ENCODE measurements at places on chromosomes 6 and 20.

GRCh38 chr6:154341871-154342270 lies 14.7 kb downstream of the IPCEF1 start:
- DNase-seq: no peak

DNA sequence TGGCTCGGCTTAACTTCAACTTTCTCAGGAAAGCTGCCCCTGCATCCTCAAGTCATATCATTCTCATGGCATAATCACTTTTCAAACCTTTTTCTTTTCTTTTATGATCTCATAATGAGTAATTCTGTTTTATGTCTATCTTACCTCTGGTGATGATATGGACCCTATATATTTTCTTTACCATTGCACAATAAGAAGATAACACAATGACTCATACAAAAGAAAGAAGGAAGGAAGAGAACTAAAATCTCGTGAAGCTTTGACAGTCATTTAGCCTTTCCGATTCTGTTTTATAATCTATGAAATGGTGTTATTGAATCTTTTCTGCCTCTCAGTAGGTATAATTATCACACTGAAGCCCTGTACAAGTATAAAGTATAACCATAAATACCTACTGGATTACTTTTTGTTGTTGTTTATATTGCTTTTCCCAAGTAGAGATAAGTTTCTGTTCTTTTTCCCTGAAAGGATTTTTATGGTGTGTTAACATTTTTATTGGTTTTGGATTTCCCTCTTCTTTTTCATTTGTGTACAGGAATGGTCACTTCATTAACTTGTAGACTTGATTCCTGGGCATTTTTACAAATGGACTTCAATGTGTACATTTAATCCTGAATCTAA lies 300.9 kb downstream of the LAMA2 start:
- no peak for DNase-seq

DNA sequence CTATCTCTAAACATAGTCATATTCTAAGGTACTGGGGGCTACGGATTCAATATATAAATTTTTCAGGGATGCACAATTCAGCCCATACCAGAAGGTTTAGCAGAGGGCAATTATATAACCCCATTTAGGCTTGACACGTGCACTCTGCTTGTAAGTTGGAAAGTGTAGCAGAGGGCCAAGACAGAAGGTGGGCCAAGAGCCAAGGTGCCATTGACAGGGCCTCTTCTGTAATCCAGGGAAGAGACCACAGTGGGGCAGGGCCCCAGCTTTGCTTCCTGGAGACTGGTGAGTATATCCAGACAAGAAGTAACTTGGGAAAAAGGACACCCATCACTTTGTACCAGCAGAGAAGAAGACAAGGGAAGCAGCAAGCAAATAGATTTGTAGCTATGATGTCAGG lies 672.4 kb upstream of the MARCKS start:
- DNase-seq: no peak

- DNase-seq: no peak
These were observed 20.3 kb upstream of the PNPLA1 start for GRCh38 chr6:36249536-36249935.

DNA sequence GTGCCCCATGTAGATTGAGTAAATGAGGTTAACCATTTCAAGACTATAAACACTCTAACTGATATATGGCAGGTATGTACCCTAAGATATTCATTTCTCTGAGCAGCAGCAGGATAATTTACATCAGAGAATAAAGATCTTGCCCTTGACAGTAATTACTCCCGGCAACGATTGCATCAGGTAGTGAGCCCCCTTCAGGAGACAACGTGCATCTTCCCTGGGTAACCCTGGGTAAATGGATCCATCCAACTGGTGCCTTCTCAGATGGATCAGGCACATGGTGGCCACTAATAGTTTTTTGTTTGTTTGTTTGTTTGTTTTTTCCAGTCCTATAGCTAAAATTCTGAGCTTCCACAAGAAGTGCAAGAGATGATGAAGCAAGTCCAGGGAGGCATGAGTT lies 469.4 kb upstream of the SLC35B3 start:
- no peak for DNase-seq

DNA sequence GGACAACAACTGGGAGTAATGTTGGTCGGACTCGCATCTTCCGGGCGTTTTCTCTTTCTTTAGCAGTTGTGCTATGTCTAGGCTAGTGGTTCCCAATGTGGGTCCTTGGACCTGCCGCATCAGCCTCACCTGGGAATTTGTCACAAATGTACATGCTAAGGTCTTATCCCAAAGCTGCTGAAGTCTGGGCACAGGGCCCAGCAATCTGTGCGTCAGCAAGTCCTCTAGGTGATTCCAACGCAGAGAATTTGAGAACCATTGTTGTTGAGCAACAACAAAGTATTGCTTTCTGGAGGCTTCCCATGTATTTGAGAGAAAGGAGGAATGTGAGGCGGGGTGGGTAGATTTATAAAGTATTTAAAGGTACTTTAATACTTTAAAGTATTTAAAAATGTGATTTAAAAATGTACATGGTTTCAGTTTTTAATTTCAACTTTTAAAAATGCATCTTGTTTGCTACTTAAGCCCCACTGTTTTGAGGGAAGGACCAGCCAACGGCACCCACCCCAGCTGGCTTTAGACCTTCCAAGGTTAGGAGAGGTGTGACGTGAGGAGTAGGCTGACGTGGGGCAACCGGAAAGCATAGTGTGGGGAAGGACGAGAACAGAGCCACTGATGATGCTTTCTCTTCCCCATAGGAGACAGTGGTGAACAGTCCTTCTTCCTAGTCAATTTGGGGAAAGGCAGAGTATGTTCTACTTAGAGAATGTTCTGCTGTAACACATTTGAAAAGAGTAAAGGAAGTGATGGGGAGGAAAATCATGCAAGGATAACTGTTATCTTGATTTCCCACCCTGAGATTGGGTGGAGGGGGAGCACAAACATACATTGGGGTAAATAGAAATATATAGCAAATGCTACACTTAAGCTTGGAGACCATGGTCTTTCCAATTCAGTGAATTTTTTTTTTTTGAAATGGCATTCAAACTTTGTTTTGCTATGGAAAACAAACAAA lies 4.3 kb downstream of the UST start:
- DNase-seq: no peak

GRCh38 chr6:149974825-149975224 lies 11.1 kb downstream of the ULBP1 start:
- no peak for DNase-seq

DNA sequence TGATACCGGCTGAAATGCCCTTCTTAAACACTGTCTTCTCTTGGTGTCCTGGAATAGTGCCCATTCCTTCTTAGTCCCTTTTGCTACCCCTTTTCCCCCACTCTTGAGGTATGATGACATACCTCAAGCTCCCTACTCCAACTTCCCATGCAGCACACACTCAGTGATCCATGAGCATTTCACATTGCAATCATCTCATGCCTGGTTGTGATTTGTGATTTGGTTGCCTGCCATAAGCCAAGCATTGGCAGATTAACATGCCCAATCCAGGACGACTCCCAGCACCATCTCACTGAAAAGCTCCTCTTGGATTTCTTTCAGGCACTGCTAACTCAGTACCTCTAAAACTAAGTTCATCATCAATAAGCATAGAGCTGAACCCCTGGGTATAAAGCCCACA lies 14.7 kb upstream of the PTPRA start:
- DNase-seq: no peak

- DNase-seq: no peak
These were observed 58.0 kb upstream of the MYL9 start for GRCh38 chr20:36483209-36483918.

GRCh38 chr6:151081656-151082055 lies 158.1 kb upstream of the AKAP12 start:
- DNase-seq: no peak

- no peak for DNase-seq
These were observed 420.1 kb downstream of the CDKAL1 start for GRCh38 chr6:20954315-20954714.

DNA sequence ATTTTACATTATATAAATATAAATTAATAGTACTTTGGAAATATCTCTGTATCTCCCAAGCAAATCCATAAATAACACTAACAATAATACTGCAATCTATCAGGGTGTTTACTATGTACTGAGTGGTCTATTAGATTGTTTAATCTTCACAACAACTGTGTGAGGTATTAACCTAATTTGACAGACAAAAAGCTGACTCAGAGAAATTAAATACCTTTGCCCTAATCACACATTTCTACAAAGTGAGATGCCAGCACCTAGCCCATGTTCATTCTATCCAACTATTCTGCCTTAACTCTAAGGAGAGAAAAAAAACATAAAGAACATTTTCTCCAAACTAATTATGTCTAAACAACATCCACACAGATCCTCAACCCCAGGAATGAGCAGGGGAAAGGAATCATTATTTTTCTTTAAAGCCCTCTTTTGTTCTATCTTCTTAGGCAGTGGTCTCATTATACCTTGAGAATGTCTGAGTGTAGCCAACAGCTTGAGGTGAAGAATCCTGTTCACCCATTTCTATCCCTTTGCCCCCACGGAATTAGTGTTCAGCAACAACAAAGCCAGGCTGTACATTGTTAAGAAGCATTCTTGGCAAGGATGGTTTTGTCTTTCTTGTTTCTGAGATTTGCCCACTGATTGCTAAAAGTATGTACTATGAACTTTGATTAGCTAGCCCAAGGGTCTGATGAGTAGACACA lies 42.7 kb downstream of the PRL start:
- DNase-seq: no peak

Data from stimulated activated CD8-positive, alpha-beta memory T cell treated with anti-CD3 and anti-CD28 coated beads, Interleukin-4, amount 100 ng/mL, for 4 hours (primary cell).